Amniotic stem cell (primary cell): ENCODE measurements at places on chromosomes 4 and X.

DNA sequence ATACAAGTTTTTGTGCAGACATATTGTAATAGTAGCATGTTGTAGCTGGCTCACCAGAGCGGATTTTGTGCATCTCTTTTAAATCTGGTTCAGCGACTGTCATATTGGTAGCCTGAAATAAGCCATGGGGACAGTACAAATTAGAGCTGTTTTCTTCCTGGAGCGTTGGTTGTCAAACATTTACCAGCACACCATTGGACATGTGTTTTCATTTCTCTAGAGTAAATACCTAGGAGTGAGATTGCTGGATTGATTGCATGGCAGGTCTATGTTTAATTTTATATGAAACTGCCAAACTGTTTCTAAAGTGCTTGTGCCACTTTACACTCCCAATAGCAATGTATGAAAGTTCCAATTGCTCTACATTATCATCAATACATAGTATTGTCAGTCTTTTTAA, 2.6 kb upstream of the ARAF start:
- no peak for DNase-seq

GRCh38 chrX:20028588-20028987, 37.7 kb upstream of the BCLAF3 start:
- no peak for DNase-seq

GRCh38 chrX:75155447-75155826, 646 bp downstream of the ABCB7 start:
- DNase-seq = no peak

- no peak for DNase-seq
Observed at GRCh38 chr4:175542786-175543185, 269.3 kb downstream of the GPM6A start.

- no peak for DNase-seq
Observed at GRCh38 chr4:151934766-151935165, 174.0 kb upstream of the GATB start.

DNA sequence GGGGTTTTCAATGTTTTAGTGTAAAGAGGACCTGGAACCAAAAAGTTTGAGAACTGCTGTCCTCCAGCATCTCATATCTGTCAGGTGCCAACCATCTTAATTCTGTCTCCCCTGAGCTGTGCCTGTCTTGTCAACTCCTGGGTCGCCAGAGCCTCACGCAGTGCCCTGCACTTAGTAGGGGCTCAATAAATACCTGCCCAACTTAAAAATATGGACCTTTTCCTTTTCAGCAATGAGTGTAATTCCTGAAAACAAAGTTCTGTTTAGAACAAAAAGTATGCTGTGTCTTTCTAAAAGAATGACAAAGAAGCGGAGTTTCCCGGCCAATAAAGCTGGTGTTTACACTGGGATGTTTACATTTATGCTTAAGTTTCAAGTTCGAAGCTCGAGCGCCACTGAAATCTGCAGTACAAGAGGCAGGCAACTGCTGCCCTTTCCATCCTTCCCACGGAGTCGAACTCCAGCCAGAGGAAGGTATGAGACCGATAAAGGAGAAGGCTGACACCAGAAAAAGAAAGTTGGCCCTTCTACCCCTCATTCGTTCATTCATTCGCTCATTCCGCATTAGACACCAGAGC, 1.1 kb upstream of the HTATSF1 start:
- DNase-seq = no peak

- DNase-seq = no peak
Observed at GRCh38 chrX:46676399-46677356, 82.2 kb downstream of the SLC9A7 start.

DNA sequence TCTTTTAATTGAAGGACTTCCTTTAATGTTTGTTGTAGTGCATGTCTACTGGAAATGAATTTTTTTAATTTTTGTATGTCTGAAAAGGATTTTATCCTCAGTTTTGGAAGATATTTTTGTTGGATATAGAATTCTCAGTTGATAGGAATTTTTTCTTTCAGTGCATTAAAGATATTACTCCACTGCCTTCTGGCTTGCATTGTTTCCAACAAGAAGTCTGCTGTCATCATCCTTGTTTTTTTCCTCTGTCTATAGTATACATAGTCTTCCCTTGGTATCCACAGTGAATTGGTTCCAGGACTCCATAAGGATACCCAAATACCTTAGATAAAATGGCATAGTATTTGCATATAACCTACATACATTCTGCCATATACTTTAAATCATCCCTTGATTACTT, 33.5 kb downstream of the SCD5 start:
- DNase-seq = no peak

DNA sequence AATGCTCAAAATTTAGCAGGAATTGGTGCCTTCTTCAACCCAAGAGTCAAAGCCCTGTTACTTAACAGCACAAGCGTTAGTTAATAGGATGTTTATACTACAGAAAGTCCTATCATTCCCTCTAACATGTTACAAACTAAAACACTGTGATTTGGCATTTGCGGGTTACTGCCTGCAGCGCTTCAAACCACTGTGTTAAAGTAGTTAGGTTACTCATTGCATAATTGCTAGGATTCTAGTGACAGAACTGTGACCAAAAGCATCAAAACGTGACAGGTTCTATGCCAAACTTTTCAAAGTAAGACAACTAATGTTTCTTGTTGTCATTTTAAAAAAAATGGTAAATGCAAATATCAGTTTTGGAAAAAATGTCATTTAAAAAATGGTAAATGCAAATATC, 442.8 kb upstream of the ZFP42 start:
- DNase-seq = no peak

- no peak for DNase-seq
Observed at GRCh38 chr4:128542047-128542446, 254.4 kb upstream of the PGRMC2 start.

GRCh38 chr4:163590619-163591264, 96.3 kb downstream of the TMA16 start:
- DNase-seq = no peak

- DNase-seq = no peak
Observed at GRCh38 chr4:18803781-18804180, 782.2 kb upstream of the LCORL start.

DNA sequence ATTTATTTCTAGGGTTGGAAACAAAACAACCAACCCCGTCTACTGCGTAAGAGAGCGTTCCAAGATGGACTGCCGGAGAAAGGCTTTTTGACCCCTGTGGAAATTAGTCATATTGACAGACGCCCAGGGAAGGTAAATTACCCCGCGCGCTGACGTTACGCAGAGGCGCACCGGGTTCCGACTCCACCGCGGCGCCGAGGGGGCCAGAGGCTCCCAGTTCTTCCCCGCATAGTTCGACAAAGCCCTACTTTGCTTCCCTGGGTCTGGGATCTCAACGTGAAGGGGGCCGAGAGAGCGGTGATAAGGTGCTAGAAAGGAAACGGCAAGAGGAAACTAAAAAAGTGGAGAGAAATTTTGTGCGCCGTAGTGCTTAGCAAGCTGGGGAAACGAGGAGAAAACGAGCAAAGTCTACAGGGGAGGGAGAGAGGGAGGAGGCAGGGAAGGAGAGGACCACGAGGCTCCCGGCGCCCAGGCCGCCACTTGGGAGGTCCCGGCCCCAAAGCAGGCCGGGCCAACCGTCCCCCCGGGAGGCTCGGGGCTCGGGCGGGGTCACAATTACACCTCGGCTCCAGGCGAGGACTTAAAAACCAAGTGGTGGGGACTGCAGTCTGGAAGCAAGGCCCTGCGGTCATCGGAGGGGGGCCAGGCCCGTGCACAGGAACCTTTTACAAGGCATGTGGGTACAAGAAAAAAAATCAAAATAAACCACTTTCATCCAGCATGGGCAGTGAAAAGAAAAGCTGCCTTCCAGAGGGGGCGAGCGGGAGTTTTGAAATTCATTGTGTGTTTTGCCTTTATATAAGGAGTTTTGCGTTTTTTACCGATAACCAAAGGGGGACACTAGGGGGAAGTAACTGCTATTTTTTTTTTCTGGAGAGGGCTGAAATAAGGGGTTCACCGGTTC, 13.2 kb downstream of the HAND2 start:
- no peak for DNase-seq

DNA sequence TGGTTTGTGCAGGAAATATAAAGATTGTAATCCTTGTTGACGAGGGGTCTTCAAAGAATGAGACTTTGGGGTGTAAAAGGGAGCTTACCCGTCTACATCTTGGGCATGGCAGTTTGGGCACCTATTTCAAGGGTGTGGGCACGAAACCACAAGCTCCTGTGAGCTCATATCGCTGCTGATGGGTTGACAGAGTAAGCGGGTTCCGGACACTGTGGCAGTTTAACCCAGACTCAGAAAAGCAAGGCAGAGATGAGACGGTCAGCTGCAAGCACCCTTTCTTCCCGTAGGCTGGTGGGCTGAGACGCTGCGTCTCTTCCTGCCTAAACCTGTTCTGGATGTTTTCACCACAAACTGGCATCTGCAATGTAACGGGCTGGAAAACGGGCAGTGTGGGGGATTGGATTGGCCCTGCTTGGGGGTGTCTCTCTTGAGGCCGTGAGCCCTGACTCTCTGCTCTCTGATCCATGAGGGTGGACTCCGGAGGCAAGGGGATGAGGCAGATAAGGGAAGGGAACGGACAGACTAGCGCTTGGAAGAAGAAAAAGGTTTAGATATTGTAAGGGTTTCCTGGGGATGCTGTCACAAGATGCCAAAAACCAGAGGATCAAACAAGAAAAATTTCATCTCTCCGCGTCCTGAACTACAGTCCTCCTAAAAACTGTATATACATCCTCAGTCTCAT, 237.5 kb downstream of the SHOX start:
- no peak for DNase-seq

GRCh38 chr4:70936200-70936787, 34.1 kb downstream of the MOB1B start:
- DNase-seq = no peak

DNA sequence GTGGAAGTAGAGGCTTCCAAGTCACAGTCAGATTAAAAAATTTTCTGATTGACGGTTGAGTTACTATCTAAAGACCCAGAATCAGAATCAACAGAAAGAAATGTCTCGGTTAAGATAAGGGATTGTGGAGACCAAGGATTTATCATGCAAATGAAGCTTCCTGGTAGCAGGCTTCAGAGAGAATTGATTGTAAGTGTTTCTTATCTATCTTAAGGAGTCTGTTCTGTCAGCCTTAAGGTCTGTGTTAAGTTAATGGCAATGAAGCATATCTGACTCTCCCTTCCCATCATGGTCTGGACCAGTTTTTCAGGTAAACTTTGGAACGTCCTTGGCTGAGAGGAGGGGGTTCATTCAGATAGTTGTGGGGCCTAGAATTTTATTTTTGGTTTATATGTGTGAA, 780.2 kb downstream of the FAM133A start:
- DNase-seq = no peak

DNA sequence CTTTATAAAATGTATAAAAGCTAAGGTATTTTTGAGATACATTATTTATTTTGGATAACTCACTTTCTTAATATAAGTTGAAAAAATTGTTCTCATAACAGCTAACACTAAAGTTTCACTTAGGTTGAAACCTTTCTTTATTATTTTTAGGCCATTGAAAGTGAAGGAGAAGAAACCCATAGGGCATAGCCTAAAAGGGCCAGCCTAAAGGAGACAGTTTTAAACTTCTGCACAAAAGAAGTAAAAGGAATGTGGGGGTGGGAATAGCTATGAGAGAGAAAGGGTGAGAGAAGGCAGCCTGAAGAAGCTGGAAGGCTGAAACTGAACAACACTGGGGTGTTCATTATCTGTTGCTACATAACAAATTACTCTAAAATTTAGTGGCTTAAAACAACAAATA, 57.6 kb upstream of the RAPGEF2 start:
- DNase-seq = no peak

DNA sequence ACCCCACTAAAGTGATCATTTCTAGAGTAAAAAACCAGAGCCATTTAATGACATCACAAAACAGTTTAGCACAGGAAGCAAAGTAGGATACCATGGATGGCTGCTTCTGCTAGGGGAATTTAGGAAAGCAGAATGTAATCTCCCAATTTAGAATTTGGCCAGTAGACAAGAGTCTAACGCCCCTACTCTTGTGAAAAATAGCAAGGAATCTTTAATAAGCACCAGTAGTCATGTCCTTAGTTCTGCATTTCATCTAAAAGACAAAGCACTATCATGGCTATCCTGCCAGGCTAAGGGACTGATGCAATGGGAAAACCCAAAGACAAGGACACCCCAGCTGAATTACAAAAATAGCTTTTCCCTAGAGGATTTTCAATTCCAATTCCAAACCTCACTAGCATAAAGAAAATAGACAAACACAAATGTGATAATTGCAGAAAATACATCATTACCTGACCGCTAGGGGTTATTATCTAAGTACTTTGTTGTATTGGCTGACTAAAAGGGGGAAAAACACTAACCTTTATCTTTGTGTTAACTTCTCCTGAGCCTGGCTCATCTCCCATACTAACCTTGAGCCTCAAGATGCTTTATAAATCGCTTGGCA, 2.6 kb upstream of the AMMECR1 start:
- no peak for DNase-seq

DNA sequence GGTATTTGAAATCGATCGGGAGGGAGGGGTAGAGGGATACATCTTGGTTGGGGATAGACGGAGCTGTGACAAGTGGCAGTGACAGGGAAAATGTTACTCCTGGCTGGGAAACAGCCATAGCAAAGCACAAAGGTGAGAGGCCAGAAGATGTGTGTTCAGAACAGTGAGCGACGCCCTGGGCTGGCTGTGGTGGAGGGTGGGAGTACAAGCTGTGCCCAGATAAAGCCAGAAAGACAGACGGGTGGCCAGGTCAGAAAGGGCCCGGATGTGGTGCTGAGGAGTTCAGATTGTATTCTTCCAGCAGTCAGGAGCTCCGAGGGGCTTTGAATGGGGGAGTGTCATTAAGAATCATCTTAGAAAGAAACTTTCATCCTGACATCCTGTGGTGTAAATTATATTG, 27.9 kb downstream of the CCDC149 start:
- no peak for DNase-seq

- no peak for DNase-seq
Observed at GRCh38 chr4:40264995-40265909, 68.4 kb downstream of the RHOH start.

DNA sequence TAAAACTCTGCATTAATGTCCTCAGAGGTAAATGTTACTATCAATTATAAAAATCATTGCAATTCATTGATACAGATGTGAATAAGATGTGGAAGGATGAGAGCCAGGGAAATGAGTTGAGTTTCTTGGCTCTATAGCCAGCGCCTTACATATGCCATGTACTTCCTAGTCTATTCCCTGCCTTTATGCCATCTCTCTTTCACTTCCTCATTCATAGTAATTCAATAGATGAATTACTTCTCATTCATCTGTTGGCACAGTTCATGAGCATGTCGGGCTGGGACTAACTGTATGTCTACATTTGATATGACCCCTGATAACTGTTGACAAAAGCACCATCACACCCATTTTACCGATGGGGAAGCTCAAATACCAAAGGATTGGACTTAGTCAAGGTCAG, 55.7 kb downstream of the LNX1 start:
- DNase-seq = no peak

- no peak for DNase-seq
Observed at GRCh38 chrX:9646471-9647224, 119.0 kb downstream of the GPR143 start.

GRCh38 chr4:148302416-148302815, 139.8 kb downstream of the NR3C2 start:
- no peak for DNase-seq
